Left ventricle myocardium inferior (tissue), 1 donor: ENCODE measurements at places on chromosomes 11 and 22.

- DNase-seq: no peak
Observed at GRCh38 chr11:3810951-3811350, 2.6 kb downstream of the PGAP2 start.

- DNase-seq: peak; percentile 74
Observed at GRCh38 chr22:30423301-30423958, 2.1 kb upstream of the MTFP1 start.

DNA sequence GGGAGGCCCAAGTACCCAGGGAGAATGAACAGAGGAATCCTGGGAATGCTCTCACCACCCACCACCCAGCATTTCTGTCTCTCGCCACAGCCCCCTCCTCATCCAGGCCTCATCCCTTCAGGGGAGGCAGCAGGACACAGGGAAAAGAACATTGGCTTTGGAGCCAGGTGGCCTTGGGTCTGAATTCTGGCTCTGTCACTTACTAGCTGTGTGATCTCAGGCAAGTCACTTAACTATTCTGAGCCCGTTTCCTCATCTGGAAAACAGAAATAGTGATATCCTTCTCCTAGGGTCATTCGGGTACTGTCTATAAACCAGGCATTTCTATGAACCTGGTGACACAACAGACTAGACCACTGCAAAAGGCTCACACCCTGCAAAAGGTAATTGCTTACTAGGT, 22.1 kb downstream of the CHRDL2 start:
- DNase-seq: no peak

GRCh38 chr22:26893173-26894110, 236.1 kb downstream of the MIAT start:
- DNase-seq: no peak

GRCh38 chr11:118342503-118343161, at the start of gene CD3D:
Gene CD3D, minus strand, starts transcription at chr11:118342705. Its CDS starts 98 bp downstream, at chr11:118342607.
- DNase-seq: no peak

DNA sequence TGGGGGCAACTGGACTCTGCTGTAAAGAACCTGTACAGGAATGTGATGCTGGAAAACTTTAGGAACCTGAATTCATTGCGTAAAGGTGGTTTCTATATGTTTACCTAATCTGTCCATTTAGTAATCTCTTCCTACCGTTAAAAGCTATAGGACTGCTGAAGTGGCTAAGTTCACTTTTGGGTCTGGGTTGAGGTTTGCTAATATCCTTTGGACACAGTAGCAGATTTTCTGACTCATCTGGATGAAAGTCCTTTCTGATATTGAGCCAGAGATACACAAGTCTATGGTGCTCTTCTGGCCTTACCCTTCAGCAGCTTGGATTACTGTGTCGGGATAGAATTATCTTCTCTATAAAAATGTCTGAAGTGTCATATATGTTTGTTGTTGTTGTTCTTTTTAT, 16.9 kb downstream of the ZNF215 start:
- DNase-seq: no peak

DNA sequence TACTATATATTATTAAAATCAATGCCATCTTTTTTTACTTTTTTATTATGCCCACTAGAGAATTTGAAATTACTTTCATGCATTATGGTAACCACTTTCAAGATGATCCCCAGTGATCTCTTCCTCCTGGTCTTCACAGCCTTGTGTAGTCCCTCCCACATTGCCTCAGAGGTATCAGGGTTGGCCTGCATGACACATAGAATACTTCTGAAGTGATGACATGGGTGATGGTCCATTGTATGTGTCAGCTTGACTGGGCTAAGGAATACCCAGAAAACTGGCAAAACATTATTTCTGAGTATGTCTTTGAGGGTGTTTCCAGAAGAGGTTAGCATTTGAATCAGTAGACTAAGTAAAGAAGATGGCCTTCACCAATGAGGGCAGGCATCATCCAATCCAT, 14.2 kb upstream of the ISX start:
- no peak for DNase-seq

DNA sequence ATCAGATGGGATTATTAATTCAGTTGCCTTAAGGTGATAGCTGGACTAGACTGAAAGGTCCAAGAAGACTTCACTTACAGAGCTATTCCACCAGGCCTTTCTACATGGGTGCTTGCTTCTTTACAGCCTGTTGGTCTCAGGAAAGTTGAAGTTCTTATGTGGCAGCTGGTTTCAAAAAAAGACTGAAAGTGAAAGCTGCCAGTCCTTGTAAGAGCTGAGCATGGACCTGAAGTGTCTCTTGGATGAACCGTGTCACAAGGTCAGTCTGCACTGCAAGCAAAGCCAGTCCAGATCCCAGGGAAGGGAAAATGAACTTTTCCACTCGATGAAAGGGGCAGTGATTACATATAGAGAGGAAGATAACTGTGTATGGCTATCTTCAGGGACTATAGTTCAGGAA, 201.5 kb upstream of the LUZP2 start:
- no peak for DNase-seq

DNA sequence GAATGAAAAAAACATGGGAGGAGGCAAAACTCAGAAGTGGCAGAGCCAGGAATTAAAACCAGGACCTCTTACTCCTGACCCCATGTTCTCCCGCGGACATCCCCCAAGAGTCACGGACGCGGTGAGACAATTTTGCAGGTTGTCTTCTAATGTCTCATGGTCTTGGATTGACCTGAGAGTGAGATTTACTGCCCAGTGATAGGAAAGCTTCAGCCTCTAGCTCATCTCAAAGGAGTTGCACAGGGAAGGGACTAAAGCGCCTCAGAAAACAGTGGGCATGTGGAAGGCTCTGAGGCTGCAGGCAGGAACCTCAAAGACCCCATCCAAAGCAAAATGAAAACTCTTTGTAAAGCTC, 197.4 kb downstream of the ADAMTS15 start:
- no peak for DNase-seq

DNA sequence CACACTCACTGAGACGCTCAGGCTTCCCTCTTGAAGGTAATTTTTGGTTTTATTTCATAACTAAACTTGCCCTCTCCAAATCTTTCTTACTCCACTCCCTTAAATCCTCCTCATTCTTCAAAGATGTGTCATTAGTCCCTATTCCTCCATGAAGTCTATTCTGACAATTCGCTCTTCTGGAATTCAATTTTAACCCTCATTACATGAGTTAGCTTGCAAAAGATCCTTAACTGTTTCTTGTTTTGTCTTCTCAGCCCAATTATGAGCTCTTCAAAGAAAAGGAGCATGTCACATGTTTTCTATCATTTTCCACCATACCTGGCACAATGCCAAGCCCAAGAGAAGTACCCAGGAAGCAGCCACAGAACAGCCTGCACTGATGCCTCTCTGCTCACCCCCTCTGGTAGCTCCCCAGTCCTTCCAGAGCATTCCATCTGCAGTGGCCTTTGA, 13.0 kb downstream of the GALNT18 start:
- no peak for DNase-seq

DNA sequence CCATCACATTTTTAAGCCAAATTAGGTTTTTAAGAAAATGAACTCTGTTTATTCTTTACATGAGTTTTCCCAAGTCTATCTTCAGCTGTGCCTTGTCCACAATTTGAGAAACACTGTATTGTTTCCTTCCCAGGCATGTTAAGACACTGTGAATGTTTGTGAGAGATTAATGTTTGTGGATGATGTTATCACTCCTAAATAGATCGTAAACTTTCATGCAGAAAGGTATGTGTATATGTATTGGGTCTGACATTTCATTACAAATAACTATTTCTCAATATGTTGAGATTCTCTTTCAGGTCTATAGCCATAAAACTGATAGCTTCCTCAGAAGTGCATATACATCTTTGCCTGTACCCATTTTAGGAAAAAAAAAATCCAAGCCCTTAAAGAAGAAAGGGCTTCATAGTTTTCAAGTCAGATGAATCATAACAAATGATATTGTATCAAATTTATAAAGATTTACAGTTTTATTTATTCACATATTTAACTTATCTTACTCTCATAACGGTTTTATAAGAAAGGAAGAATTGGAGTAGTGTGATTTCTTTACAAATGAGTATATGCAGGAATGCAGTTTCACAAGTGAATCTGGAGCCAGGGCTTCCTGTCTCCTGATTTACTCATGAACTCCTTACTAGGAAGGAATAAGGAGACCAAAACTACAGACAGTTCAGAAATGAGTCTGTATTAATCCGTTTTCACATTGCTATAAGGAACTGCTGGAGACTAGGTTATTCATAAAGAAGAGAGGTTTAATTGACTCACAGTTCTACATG, 11.2 kb downstream of the OR8D1 start:
- no peak for DNase-seq

GRCh38 chr11:108752297-108752751, 87.5 kb downstream of the DDX10 start:
- DNase-seq: no peak

GRCh38 chr11:36254713-36255112, 34.5 kb downstream of the COMMD9 start:
- no peak for DNase-seq
